ENCODE measurements at places on chromosomes 7 and 10. TPM values are rescaled to one million over a fixed set of nuclear protein-coding genes. Genes with fewer than 3 reads are reported as not detected.

DNA sequence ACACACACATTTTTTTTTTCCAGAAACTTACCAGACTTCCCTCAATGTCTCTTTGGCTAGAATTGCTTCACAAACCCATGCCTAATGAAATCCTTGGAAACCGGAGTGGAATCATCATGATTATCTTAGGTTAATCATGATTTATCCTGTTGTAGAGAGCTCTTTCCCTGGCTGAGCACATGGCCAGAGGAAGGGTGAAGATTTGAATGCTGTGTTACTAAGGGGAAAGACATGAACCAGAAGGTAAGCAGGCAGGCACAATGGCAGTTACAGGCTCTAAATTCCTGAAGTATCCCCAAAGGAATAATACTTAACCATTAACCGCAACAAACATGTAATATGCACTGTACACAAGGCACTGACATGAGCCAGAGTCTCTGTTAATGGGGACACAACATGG, 4.1 kb upstream of the RNF148 start:
- DNase-seq: no peak

- no peak for DNase-seq
Measured at GRCh38 chr10:49769692-49770091, 7.6 kb upstream of the OGDHL start.

- no peak for DNase-seq
Measured at GRCh38 chr10:6044751-6045313, 17.3 kb downstream of the IL2RA start.

DNA sequence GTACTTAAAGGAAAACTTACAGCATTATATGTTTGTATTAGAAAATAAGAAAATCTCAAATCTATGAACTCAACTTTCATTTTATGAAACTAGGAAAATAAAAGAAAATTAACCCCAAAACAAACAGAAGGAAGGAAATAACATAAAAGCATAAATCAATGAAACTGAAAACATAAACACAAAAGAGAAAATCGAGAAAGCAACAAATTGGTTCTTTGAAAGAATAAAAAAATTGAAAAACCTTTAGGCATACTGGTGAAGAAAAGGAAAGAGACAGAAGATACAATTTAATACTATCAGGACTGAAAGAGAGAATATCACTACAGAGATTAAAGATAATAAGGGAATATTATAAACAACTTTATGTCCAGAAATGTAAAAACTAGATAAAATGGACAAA, 21.2 kb downstream of the PRTFDC1 start:
- DNase-seq: no peak

SAP25 gene
- total RNA-seq: 52.0 TPM

Data from CD4-positive, alpha-beta T cell (primary cell).